Upper lobe of left lung (tissue), 6 donors: ENCODE measurements at places on chromosomes 1 and 21.

- no peak for DNase-seq
These were observed 32.1 kb downstream of the ALDH9A1 start for GRCh38 chr1:165666152-165666825.

- no peak for DNase-seq
These were observed 55.8 kb downstream of the TRIM33 start for GRCh38 chr1:114455102-114455785.

DNA sequence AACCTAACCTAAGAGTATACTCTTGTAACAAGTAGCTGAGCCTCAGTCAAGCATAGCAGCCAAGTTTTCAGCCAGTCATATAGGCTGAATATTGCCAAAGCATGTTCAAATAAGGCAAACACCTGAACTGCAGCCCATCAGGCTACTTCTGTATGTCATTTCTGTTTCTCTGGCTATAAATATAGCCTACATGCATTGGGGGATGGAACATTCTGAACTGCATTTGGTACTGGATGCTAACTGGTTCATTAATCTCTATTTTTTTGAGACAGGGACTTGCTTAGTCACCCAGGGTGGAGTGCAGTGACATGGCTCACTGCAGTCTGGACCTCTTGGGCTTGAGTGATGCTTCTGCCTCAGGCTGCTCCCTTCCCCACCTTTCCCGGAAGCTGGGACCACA, 37.3 kb downstream of the MAST2 start:
- DNase-seq, result no peak

- no peak for DNase-seq
These were observed 81.0 kb downstream of the NFIA start for GRCh38 chr1:61163355-61163754.

DNA sequence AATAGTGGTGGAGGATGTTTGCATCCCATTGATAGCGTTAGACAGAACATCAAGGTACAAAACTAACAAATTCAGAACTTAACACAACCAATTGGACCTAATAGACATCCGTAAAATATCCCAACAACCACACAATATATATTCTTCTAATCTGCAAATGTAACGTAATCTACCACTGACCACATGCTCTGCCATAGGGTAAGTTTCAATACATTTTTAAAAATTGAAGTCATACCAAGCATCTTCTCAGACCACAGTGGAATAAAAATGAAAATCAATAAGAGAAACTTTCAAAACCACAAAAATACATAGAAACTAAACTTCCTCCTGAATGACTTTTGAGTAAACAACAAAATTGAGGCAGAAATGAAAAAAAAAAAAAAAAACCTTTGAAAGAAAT, 1087.5 kb downstream of the KCNT2 start:
- DNase-seq, result no peak
